MCF 10A (cell line): ENCODE measurements at places on chromosomes 1 and 21. TPM values are rescaled to one million over a fixed set of nuclear protein-coding genes. Genes with fewer than 3 reads are reported as not detected.

DNA sequence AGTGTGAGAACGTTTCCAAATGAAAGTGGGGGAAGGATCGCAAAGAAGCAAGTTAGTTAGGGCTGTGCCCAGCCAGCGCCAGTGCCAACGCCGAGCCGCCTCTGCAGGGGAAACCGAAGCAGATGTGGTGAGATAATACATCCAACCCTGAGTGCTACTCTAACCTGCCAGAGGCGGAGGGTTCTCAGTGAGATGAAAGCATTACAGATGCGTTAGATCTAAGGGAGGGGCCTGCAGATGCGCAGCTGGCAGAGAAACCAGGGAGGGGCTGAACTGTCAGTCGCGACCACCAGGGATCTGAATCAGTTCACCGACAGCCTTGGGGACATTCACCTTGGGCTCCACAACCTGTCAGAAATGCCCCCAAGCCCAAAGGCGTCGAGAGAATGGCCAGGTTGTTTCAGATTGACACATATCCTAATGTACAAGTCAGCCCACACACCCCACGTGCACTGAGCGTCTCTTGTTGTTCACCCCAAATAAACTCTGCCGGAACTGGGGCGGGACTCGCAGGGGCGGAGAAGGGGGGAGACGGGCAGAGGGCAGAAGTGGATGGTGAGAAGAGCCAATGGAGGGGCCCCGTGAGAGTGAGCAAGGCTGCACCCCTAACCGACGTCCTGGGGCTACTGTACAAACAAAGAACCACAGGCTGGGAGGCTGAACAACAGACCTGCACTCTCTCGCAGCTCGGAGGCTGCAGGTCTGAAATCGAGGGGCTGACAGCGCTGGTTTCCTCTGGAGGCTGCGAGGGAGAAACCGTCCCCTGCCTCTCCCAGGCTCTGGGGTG, 8.7 kb upstream of the UMODL1 start:
- DNase-seq = no peak

DNA sequence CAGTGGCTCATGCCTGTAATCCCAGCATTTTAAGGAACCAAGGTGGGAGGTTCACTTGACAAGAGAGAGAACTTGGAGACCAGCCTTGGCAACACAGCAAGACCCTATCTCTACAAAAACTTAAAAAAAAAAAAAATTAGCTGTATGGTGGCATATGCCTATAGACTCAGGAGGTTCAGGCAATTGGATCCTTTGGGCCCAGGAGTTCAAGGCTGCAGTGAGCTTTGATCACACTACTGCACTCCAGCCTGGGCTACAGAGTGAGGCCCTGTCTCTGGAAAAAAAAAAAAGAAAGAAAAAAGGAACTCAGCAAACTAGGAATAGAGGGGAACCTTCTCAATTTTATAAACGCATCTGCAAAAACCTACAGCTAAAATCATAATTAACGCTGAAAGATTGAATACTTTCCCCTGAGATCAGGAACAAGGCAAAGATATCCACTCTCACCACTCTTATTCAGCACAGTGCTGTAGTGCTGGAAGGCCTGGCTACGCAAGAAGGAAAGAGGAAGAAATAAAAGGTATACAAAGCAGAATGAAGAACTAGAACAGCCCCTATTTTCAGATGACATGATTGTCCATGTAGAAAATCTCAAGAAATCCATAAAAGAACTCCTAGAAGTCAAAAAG, 21.6 kb downstream of the HSF2BP start:
- DNase-seq = no peak

- no peak for DNase-seq
These were observed 76.4 kb upstream of the MACF1 start for GRCh38 chr1:39128126-39128525.

DNA sequence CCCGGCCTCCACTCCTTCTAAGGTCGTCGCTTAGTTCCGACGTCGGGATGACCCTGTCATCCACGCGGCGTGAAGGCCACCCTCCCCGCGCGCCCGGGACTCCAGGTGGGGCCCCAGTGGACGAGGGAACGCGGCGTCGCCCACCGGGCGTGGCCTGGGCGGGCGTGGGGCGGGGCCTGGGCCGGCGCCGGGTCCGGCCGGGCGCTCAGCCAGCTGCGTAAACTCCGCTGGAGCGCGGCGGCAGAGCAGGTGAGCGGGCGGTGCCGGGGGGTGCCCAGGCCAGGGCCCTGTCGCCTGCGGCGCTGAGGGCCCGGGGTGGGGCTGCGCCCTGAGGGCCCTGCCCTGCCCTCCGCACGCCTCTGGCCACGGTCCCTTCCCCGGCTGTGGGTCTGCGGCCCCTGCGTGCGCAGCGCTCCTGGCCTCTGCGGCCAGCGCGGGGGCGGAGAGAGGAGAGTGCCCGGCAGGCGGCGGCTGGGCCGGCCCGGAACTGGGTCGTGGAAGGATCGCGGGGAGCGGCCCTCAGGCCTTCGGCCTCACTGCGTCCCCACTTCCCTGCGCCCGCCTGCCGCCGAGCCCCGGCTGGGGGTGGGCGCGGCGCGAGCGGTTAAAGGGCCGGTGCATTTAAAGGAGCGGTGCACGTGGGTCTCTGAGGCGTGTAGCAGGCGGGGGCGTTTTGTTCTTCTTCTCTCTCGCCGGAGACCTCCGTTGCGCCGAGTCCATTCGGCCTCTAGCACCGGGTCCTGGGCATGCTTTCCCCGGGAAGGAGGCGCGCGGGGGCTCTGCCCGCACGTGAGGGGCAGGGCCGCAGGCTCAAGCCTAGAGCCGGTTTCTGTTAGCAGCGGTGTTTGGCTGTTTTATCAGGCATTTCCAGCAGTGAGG, at the start of gene PSEN2:
TSS of gene PSEN2 (plus strand) at position 216 of the 879 bp plus-strand sequence. CDS start 11,292 bp downstream, outside the sequence.
- peak; percentile 74 for DNase-seq

GRCh38 chr1:100037927-100038659, 68.3 kb downstream of the SLC35A3 start:
- DNase-seq = peak; percentile 84

GRCh38 chr1:61808321-61808720, 66.0 kb downstream of the PATJ start:
- DNase-seq = no peak

DNA sequence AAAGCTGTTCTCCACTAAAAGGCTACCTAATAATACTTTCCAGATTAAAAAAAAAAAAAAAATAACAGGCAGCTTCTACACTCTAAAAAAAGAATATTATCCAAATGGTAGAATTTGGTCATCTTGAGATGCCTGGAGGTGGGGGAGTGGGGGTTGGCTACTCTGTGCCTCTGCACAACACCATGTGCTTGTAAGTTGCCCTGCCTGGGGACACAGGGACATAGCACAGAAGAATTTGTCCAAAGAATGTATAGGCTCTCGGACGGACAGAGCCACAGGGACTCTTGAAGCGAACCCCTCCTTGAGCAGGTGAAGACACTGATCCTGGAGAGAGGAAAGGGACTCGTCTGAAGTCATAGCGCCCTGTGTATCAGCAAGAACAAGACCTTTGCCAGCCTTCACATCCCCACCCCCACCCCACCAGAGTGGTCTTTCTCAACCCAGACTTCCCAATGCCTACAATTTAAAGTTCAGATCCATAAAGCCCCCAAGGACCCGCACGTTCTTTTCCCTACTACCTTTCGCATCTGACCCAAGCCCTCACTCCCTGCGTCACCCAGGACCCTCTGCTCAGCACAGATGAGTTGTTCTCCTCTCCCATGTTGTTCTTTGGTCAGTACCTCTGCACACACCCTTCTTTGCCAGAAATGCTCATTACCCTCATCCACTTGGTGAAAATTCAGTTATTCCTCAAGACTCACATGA, 72.6 kb downstream of the LGR6 start:
- DNase-seq = no peak

DNA sequence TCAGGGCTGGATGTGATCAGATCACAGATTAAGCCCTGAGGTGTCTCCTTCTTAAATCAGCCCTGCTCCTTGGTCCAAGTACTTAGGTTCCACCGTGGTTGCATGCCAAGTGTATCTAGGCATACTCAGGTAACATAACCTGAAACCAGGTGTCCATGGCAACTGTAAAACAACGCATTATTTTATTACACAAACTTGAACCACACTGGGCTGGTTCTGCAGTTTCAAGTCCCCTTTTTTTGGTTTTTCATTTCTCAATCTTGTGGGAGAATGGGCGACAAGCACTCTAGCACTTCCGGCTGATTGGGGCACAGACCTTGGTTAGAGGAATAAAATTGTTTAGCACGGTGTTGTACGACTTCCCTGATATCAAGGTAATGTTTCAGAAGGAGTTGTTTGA, 65.2 kb downstream of the GBP6 start:
- no peak for DNase-seq

DNA sequence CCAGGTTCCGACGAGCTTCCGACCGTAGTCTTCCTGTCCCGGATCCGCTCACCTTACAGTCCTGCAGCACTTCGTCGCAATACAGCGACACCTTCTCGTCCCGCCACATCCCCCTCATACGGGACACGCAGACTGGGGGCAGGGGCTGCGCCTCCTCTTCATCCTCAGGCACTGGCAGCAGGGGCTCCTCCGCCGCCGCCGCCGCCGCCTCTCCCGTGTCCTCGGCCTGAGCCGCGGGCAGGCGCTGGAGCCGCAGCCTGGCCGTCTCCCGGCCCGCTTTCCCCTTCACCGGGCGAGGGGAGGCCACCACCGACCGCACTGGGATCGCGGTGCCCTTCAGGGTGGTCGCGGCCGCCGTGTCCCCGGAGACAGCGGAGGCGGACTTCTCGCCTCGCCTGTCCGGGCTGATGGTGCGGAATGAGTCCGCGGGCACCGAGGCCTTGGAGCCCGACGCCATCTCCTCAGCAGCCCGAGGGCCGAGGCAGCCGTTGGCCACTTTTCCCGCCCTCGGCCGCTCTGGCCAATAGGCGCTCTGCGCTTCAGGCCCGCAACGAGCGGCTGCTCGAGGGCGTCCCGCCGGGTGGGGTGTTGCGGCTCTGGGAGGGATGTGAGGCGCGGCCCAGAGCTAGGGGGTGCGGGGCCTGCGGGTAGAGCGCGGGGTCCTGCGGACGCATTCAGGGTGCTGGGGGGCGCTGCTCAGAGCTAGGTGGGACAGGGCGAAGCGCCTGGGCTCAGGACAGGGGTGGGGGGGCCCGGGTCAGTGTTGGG, at the start of gene SHCBP1L:
TSS of gene SHCBP1L (minus strand) at position 490 of the 768 bp plus-strand sequence. CDS start at position 457, 33 bp downstream.
- no peak for DNase-seq

DNA sequence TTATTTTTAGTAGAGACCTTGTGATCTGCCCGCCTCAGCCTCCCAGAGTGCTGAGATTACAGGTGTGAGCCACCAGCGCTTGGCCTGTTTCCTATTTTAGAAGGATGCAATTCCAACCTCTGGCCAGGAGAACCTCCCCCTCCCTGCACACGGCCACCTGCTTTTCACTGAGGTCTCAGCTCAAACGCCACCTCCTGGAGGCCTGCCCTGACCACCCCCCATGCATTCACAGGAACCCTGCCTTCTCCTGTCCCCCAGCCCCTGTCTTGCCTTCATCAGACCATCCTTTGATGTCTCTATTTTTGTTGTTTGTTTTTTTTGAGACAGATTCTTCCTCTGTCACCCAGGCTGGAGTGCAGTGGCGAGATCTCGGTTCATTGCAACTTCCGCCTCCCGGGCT, 2.3 kb downstream of the SRM start:
- DNase-seq = no peak

GRCh38 chr1:238223076-238223640, 332.4 kb upstream of the ZP4 start:
- DNase-seq = peak; percentile 75

DNA sequence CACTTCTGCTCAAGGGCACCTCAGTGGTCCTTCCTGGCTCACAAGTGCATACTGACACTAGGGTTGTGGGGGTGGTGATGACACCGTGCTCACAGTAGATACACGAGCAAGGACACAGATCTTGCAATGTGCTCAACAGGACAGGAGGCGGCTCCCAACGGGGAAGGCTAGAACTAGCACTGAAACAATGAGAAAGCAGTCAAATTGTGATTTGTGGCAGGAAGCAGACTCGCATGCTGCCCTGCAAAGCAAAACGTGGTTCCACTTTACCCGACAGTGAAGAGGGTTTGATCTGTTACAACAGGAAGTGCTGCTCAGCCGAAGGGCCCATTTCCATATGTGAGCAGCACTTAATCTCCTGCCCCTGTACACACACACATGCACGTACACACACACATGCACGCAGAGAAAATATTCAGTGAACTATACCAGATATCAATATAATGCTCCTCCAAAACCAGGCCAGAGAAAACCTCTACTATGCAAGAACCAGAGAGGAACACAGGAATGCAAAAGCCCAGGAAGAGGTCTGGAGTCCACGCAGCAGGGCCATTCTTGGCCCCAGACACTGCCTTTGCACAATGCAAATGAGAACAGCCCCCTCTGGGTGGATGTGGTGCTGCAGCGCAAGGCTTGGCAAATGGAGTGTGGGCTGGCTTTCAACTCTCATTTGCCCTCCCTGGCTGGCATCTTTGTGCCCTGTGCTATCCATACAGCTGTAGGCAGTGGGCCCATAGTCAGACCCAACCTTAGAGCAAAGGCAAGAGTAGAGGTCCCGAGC, 47.1 kb downstream of the KANK4 start:
- DNase-seq = no peak

DNA sequence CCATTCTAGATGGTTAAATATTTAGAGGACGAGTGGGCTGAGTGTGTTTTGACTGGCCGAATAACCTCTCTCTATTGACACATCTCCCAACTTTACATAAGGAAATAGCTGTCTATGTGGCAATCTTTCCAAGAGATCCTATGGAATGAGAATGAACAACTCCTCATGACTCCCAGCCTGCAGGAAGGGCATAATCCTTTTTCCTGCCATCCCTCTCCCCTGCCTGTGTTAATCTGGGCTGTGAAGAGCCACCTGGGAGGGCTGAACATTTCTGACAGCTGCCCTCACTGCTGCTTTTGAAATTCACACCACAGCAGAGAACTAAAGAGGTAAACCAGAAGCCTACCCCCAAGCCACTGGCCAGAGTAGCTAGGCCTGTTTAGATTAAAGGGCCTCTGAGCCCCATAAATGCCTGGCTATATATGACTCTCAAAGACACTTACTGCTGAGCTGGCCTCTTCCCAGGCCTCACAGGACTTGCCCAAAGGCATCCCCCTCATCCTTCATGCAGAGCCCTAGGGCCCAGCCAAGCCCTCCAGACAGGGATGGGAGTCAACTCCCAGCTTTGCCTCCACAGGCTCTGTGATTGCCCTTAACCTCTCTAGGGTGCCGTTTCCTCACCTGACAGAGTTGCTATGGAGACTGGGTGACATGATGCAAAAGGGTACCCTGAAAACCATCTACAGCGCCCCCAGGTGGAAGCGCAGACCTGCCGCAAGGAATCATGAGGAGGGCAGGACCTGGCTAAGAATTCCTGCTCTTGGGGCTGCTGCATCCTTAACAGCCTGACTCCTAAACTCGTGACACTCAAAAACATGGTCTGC, 42.0 kb upstream of the LDLRAP1 start:
- peak; percentile 38 for DNase-seq

DNA sequence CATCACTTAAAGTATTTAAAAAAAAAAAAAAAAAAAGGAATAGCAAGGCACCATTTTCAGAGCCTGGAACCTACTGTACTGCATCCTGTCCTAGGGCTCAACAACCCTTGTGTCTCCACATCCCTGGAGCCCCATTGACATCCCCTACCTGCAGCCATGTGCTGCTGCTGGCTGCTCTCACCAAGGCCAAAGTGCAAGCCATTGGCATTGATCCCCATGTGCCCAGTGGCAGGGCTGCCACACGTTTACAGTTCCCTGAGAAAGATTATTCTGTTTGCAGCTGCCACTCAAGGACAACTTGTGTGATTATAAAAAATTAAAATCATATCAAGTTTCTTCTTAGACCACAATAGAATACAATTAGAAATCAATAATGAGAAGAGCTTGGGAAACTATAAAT, 129.9 kb downstream of the LHX8 start:
- DNase-seq = no peak

Gene SEMA4A
- 1.5 and 4.7 TPM in 2 replicates for total RNA-seq

Gene RPS6KA1
- total RNA-seq = 43.9 and 50.9 TPM in 2 replicates

Gene REN
- not detected in 2 replicates for total RNA-seq

Gene CYYR1
- total RNA-seq = not detected in 2 replicates

Gene SPRR2A
- 7.0 and 15.0 TPM in 2 replicates for total RNA-seq

Gene AJAP1
- total RNA-seq = not detected in 2 replicates

Gene SHCBP1L
- not detected in 2 replicates for total RNA-seq

Gene SRSF4
- total RNA-seq = 95.8 and 97.9 TPM in 2 replicates
